ENCODE measurements at places on chromosomes 5 and 9.

DNA sequence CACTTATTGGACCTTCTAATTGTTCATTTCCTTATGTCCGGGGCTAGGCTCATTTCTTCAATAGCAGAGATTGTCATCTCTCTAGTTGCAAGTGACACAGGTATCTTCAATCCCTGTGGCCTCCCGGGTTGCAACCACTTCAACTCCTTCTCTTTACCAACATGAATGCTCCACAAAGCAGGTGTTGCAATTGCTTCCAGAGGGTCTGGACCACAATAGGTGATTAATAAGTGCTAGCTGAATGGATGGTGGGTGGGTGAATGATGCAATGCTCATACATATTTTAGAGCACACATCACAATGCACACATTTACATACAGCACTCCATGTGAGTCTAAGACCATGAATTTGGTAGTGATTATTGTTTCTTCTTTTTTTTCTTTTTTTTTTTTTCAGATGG is 2.6 kb downstream of the CEMIP2 start:
- DNase-seq, result no peak

DNA sequence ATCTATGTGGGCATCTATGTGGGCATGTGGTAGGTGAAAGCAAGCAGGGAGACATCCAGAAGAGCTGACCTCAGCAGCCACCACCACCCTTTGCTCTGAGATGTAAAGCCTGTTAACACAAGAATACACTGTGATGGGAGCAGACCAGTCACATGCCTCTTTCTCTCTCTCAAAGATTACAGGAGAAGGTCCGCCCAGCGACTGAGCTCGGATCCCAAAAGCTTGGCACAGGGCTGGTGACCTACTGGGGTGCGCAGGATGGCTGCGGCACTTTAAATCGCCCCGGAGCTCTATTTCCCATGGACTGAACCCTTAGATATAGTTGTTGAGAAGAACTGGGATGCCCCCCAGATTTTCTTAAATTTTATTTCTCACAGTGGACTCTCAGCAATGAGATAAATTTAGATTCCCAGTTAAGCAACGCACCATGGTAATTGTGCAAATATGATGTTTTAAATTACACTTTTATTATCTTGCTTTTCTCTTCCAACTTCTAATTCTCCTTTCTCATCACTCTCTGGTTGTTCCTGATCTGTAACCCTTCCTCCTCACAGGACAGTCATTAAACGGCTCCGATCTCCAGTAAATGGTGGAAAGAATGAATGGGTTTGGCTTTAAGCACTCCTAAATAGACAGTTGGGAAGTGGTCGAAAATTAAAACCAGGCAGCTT is 37.7 kb upstream of the ICE1 start:
- DNase-seq, result no peak

DNA sequence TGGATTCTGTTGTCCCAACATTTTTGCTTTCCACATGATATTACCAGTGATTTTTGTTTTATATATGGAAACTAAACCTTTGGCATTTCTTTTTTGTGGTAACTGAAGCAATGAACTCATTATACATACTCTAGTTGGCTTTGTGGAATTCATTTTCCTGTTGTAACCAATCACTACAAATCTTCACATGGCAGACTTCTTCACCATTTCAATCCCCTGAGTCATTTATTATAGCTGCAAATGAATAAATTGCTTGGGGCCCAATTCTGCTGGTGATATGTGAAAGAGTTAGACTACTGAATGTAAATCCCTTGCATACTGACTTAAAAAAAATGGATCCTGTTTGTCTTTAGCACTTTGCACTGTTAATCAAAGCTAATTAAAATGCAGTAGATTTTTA is 1709.6 kb upstream of the WWC1 start:
- DNase-seq, result no peak

DNA sequence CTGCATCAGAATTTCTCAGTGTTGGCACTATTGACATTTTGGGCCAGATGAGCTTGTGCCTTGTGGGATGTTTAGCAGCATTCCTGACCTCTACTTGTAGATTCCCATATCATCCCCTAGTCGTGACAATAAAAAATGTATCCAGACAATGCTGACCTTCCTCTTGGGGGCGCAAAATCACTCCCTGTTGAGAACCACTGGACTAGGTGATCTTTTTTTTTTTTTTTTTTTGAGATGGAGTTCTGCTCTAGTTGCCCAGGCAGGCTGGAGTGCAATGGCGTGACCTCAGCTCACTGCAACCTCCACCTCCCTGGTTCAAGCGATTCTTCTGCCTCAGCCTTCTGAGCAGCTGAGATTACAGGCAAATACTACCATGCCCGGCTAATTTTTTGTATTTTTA is 22.6 kb downstream of the STXBP1 start:
- DNase-seq, result no peak

- no peak for DNase-seq
Measured at GRCh38 chr5:174692381-174692780, 32.0 kb upstream of the MSX2 start.

- DNase-seq, result no peak
Measured at GRCh38 chr5:135654761-135655467, 76.1 kb upstream of the CXCL14 start.

GRCh38 chr9:126448865-126449577 is 122.4 kb downstream of the MVB12B start:
- no peak for DNase-seq

GRCh38 chr5:57348376-57349140 is 134.1 kb downstream of the ACTBL2 start:
- peak; percentile 84 for DNase-seq

DNA sequence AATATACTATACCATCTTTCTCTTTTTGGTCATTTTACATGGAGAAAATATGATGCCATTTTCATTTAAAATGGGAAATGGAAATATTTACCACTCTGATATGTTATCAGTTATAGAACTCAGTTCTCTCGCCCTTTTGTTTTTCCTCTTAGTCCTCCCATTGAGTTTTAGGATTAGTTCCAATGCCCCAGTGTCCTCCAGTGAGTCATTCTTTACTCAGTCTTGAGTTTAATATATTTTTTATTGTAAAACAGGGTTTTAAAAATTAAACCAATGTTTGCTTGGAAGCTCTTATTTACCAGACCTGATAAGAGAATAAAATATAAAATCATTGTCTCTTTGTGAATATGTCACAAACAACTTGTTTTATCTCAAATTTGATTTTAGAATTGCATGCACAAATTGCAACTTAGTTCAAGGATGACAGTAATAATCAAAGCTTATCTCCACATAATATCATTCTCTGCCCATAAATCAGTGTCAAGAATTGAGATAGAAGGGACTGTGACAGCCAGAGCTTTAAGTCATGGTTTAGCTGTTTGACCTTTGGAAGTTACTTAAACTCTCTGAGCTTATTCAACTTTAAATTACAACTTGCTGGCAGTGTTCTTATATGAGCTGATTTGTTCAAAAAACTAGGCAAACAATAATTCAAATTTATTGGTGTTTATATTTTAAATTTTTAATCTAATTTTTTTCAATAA is 166.4 kb downstream of the PAM start:
- peak; percentile 31 for DNase-seq

DNA sequence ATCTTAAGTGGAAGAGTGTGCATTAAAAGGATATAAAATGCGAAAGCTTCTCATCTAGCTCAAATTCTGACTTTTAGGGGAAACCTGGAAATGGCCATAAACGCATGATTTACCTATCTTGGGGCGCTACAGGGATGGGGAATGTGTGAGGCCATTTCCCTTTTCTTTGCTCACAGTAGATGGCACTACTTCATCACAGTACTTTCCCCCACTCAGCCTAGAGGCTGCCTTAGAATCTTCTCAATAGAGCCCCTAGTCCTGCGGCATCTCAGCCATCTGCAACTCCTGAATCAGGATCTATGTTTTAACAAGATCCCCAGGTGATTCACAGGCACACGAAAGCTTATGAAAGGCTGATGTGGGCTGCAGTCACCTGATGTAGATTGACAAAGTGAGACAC is 110.8 kb downstream of the LHFPL2 start:
- DNase-seq, result peak; percentile 80
